Regular cardiac myocyte (primary cell): ENCODE measurements at places on chromosomes 4 and X. TPM values are rescaled to one million over a fixed set of nuclear protein-coding genes. Genes with fewer than 3 reads are reported as not detected.

AKAP4 gene
- total RNA-seq: not detected in 2 replicates

SPIN2A gene
- total RNA-seq: 0.28 and 0.38 TPM in 2 replicates

SSX2 gene
- total RNA-seq: not detected in 2 replicates

RASSF6 gene
- total RNA-seq: under 0.01 TPM in 1 of 2 replicates, not detected in the other

NEIL3 gene
- 2.0 and 15.0 TPM in 2 replicates for total RNA-seq

ADH7 gene
- not detected in 2 replicates for total RNA-seq

REPS2 gene
- total RNA-seq: 0.38 and 0.85 TPM in 2 replicates

PPARGC1A gene
- 0.38 and 1.1 TPM in 2 replicates for total RNA-seq

LANCL3 gene
- total RNA-seq: 0.28 and 0.38 TPM in 2 replicates

SMR3A gene
- not detected in 2 replicates for total RNA-seq

TMPRSS11F gene
- not detected in 2 replicates for total RNA-seq

FATE1 gene
- total RNA-seq: not detected in 2 replicates

WFS1 gene
- 15.1 and 23.1 TPM in 2 replicates for total RNA-seq

VCX gene
- total RNA-seq: not detected in 2 replicates

PUDP gene
- 3.9 and 9.8 TPM in 2 replicates for total RNA-seq

HTR2C gene
- not detected in 2 replicates for total RNA-seq

TBC1D9 gene
- 48.2 and 48.3 TPM in 2 replicates for total RNA-seq

KLB gene
- total RNA-seq: under 0.01 TPM in 1 of 2 replicates, not detected in the other

PABPC1L2B gene
- total RNA-seq: not detected in 2 replicates

S100P gene
- not detected in 2 replicates for total RNA-seq

ODAPH gene
- not detected in 2 replicates for total RNA-seq

ETNPPL gene
- not detected in 2 replicates for total RNA-seq

SMIM9 gene
- not detected in 2 replicates for total RNA-seq

PRR32 gene
- total RNA-seq: not detected in 2 replicates

TCEAL8 gene
- 118 and 145 TPM in 2 replicates for total RNA-seq

GAGE2A gene
- not detected in 2 replicates for total RNA-seq

P2RY10 gene
- total RNA-seq: not detected in 2 replicates

CXCL1 gene
- total RNA-seq: 80.9 and 193 TPM in 2 replicates

REELD1 gene
- not detected in 2 replicates for total RNA-seq

SORCS2 gene
- 0.19 and 0.28 TPM in 2 replicates for total RNA-seq

GRIA3 gene
- 1.9 and 5.4 TPM in 2 replicates for total RNA-seq

SUPT20HL2 gene
- total RNA-seq: not detected in 2 replicates

CSAG3 gene
- total RNA-seq: not detected in 2 replicates

KCNIP4 gene
- under 0.01 TPM in 1 of 2 replicates, not detected in the other for total RNA-seq

TMEM156 gene
- under 0.01 and 0.58 TPM in 2 replicates for total RNA-seq

GRID2 gene
- total RNA-seq: 0.58 and 0.85 TPM in 2 replicates

RNF212 gene
- total RNA-seq: 0.77 and 1.7 TPM in 2 replicates

GAB3 gene
- 7.3 and 20.0 TPM in 2 replicates for total RNA-seq

MAML3 gene
- 0.58 and 1.7 TPM in 2 replicates for total RNA-seq

BBS7 gene
- 22.8 and 27.9 TPM in 2 replicates for total RNA-seq

ZXDB gene
- 8.4 and 9.6 TPM in 2 replicates for total RNA-seq

CHIC1 gene
- total RNA-seq: 10.0 and 13.0 TPM in 2 replicates

ITGB1BP2 gene
- total RNA-seq: 1.2 and 1.7 TPM in 2 replicates
